ENCODE measurements at places on chromosomes 7 and 10. TPM values are rescaled to one million over a fixed set of nuclear protein-coding genes. Genes with fewer than 3 reads are reported as not detected.

Gene PLCE1
- not detected for total RNA-seq

Gene AGR3
- total RNA-seq: not detected

Gene ADIRF
- not detected for total RNA-seq

Gene STAM
- total RNA-seq: 20.2 TPM

Gene TAS2R41
- total RNA-seq: not detected

- DNase-seq: no peak
Observed at GRCh38 chr7:2436341-2437104, 33.1 kb downstream of the CHST12 start.

GRCh38 chr7:95095966-95096540, 188.7 kb downstream of the PPP1R9A start:
- DNase-seq: no peak

GRCh38 chr10:72407471-72407870, 52.8 kb upstream of the DNAJB12 start:
- no peak for DNase-seq

GRCh38 chr10:34078745-34079470, 736.2 kb downstream of the PARD3 start:
- DNase-seq: no peak

GRCh38 chr10:12720217-12720981, 281.1 kb downstream of the CCDC3 start:
- DNase-seq: no peak

- no peak for DNase-seq
Observed at GRCh38 chr10:86461963-86462804, 59.4 kb downstream of the WAPL start.

- peak; percentile 87 for DNase-seq
Observed at GRCh38 chr7:87220026-87220733, 648 bp upstream of the TMEM243 start.

DNA sequence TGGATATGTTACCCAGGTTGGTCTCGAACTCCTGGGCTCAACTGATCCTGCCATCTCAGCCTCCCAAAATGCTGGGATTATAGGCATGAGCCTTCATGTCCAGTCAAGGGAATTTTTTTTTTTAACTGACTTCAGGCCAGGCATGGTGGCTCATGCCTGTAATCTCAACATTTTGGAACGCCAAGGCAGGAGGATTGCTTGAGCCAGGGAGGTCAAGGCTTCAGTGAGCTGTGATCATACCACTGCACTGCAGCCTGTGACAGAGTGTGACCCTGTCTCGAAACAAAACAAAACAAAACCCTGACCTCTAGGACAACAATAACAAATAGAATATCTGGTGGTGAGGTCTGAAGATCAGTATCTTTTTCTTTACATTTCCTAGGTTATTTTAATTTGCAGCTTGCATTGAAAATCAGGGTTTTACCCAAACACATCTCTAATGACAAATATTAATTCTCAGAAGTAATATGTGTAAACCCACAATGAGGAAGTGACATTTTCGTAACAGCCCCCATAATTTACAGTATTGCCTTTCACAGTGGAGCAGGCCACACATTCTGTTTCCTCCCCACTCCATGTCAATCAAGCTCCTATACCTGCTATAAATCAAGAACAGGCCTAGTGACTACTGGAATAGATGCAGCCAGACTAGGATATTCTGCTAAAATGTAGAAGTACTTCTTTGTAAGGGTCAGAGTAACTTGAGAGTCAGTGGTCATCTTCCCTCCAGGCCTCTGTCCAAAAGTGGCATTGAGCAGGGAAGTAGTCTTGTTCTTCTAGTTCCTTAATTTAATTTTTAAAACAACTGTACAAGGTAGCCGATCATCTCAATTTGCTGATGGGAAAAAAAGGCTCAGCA, 43.3 kb upstream of the ECHDC3 start:
- no peak for DNase-seq

DNA sequence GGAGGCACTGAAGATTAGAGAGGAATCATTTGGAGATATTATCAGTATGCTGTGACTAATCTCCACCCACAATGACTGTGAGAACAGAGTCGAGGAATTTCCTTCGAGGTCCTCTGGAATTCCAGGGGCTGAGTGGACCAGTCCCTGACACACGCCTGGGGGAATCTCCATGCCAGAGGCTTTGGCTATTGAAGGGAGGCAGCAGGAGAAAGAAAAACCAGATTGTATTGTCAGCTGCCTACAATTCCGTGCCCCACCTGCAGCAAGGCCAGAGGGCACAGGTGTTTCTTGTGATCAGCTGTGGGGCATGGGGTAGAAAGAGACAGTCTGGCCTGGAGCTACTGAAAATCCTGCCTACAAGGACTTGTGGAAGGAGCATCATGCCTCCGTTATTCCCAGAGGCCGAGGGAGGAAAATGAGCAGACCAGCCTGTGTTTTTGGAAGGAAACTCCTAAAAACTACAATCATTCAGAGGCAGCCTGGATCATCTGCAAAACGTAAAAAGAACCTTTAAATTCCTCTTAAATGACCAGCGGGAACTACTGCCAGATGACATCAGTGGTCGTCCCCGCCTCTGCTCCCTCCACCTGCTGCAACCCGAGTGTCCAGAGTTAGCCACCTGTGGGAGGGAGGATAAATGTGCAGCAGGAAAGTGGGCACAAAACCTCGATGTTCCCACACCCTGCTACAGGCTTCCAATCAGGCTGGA, 25.4 kb upstream of the ANK3 start:
- DNase-seq: no peak

DNA sequence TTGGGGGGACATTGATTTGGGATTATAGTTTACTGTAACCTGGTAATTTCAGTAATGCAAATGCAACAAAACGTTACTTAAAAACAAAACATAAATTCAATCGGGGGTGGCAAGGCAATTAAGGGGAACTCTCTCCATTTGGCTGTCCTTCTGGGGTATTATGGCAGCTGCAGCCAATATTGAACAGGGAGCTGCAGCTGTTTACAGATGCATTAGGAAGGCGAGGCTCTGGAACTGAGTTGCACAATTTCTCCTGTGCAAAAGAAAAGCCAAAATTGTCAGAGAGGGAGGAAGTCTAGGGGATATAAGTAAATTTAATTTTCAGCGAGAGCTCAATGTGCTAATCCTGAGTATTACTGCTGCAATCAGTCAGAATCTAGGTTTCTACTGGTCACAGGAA, 36.1 kb downstream of the NEUROD6 start:
- DNase-seq: no peak

DNA sequence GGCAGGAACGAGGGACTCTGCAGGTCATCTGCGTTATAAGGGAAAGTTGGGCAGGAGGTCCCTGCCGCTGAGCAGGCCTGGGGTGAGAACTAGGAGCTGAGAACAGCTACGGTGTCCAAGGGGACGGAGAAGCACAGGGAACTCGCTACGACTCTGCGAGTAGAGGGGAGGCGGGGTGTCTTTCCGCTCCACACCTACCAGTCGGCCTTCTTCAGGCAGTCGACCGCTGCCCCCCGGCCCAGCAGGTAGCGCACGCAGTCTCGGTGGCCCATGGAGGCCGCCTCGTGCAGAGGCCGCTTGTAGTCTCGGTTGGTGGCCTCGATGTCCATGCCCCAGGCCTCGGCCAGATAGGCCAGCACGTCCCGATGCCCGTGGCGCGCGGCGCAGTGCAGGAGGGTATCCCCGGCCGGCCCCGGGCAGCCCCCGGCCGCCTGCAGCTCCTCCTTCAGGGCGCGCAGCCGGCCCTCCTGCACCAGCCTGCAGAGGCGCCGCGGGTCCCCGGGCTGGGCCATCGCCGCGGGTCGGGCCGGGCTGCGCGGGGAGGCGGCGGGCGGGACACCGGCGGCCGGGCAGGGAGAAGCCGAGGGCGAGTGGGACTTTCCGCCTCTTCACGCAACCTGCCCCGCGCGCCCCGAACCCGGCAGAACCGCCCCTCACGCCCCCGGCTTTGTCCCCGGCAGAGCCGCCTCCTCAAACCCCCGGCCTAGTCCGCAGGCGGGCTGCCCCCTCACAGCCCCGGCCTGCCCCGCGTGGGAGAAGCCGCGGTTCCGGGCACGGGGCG, 660 bp downstream of the ANKRD16 start:
- peak; percentile 72 for DNase-seq

DNA sequence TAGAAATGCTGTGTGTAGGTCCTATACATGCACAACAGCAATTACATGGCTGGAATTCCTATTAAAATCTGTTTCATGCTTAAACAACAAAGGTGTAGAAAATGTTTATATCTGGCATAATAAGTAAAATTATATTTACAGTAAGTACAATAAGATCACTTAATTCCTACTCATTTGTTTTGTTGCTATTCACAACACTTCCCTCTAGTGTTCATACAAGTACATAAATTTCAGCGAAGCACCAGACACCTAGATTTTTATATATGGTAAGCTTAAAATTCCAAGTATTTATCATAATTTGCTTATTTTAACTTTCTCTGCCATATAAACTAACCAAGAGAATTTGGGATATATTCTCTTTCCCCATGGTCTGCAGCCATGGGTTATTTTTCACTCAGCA, 51.8 kb upstream of the ANK3 start:
- no peak for DNase-seq

DNA sequence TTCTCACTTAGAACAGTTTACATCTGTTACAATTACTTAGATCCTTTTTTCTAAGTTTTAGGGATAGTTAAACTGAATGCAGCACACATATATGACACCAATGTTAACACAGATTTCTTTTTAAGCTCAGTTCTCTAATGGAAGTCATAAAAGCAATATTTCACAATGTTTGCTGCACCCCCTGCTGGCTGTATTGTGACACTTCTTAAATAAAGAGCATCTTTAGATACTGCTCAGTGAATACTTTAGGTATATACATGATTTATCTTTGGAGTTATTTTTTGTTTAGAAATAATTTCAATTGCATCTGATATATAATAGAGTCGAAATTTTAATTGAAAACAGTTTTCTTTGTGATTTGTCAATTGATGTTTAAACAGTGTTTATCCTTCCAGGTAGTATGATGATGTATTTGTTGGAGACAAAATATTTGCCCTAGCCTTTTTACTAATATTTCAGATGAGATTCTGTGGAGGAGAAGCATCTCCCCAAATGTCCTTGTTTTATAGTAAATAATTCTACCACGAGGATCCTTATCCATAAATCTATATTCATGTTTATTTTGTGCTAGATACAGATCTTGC, 174.4 kb downstream of the ST7 start:
- DNase-seq: no peak

DNA sequence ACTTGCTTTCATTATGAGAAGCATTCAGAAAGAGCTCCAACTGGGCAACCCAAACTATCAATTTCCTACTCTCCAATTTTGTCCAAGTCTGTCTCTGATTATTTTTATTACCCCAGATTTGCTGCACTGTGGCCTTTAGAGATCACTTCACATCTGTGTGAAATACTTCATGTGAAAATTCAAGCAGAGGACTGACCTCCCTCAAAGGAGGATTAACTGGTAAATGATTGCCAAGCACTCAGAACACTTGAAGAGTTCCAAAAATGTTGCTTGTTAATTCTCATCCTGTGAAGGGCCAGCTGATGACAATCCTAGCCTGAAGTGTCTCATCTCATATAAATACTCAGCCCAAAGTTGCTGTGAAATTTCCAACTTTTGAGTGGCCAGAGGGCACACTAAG, 182.8 kb upstream of the DGKB start:
- DNase-seq: no peak

Data from natural killer cell treated with Interleukin-12 subunit alpha and Interleukin-12 subunit beta and Interleukin-15 and Interleukin-18, amount 100 ng/mL, for 72 hours (primary cell).